Right atrium auricular region (tissue), 2 donors: ENCODE measurements at places on chromosomes 11 and 22. TPM values are rescaled to one million over a fixed set of nuclear protein-coding genes. Genes with fewer than 3 reads are reported as not detected.

DNA sequence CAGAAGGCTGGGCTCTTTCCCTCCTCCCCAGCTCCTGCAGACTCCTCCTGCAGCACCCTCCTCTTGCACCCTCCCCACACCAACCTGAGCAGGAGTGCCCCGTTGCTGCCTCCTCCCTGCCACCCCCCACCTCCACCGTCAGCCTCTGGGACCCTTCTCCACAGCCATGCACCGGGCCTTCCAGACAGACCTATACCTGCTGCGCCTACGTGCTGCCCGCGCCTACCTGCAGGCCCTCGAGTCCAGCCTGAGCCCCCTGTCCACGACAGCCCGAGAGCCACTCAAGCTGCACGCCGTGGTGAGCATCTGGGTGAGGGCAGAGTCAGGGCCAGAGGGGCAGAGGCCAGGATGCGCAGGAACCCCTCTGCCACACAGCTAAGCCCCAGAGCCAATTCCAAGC is 16.2 kb downstream of the ZDHHC24 start:
- DNase-seq: no peak

Gene C22orf31
- not detected for total RNA-seq

Gene BAIAP2L2
- total RNA-seq: 0.63 TPM

Gene TIGD3
- total RNA-seq: 0.22 TPM

Gene POLD3
- total RNA-seq: 7.0 TPM

Gene VSIG10L2
- total RNA-seq: not detected

- DNase-seq: no peak
Measured at GRCh38 chr22:17883356-17883755, 109.1 kb upstream of the BID start.

Gene SCUBE2
- 0.63 TPM for total RNA-seq

DNA sequence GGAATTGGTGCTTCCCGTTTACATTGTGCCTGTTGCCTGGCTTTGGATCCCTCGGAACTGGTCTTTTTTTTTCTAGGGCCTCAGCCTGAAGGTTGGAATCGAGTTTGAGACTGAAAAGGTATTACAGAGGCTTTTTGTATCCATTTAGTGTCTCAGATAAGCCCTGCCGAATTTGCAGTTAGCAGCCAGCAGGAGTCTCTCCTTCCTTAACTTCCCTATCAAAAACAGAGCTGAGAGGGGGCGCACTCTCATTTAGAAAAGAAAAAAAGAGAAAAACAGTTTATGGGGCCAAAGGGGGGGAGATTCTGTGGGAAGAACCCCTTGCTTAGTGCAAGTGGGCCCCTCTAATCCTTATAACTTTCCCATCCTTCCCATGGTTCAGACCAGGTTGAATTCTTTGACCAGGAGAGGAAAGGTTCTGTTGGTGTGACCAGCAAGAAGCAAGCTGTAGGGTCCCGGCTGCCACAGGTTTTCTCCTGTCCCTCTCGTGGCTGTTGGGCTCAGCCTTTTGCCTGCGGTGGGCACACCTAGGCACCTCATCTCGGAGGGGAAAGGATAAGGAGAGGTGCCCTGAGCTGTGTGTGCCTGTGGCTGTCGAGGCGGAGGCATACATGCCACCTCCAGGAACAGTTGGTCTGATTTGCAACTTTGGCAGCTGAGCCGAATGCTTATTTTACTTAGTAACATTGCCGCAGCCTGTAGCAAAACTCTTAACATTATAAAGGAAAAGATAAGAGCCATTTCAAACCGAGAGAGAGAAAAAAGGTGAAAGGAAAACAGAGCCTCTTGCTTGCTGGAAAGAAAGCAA is 565.0 kb upstream of the CNTN5 start:
- DNase-seq: no peak

Gene LINC01488
- total RNA-seq: not detected

- DNase-seq: no peak
Measured at GRCh38 chr22:30591191-30591587, 521 bp downstream of the PES1 start.

DNA sequence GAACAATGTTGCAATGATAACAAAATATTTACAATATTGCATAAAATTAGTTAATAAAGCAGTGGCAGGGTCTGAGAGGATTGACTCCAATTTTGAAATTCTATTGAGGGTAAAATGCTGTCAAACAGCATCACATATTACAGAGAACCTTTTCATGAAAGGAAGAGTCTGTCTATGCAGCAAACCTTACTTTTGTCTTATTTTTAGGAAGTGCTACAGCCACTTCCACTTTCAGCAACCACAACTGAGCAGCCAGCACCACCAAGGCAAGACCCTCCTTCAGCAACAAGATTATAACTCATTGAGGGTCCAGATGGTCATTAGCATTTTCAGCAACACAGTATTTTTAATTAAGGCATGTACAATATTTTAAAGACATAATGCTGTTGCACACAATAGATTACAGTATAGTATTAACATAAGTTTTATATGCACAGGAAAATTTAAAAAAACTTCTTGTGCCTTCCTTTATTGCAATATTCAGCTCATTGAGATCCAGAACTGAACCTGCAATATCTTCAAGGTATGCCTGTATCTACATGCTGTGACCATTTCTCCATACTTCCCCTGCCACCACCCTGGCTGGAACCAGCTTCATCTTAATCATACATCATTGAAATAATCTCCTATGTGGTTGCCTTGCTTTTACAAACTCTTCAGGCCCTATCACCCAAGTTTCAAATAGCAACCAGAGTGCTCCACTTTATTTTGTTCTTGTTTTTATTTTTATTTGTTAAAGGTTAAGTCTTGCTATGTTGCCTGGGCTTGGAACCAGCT is 711.2 kb downstream of the KCNA4 start:
- no peak for DNase-seq

- no peak for DNase-seq
Measured at GRCh38 chr11:100203789-100204188, 483.3 kb upstream of the ARHGAP42 start.

DNA sequence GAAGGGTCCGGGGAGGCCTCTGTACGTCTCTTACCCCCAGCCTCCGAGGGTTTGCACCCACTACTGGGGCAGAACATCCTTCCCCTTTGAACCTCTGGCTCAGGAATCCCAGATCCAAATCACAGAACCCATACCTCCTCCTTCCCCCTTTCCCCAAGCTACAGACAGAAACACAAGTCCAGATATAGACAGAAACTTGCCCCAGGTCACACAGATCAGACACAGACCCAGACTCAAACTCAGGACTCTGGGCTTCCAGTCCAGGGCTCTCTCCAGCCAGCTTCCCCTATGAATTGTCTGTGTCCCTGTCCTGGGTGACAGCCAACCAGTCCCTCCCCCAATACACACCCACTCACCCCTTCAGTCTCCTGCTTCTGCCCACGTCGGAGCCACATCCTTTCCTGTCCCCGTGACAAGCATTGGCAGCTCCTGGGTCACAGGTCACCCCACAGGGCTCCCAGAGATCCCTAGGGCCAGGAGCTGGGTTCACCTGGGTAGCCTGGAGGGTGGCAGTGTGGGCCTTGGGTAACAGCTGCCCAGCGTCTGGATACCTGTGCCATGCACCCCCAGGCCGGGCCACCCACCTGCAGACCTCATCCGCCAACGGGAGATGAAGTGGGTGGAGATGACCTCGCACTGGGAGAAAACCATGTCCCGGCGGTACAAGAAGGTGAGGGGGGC is 772 bp downstream of the TBC1D10C start:
- no peak for DNase-seq

DNA sequence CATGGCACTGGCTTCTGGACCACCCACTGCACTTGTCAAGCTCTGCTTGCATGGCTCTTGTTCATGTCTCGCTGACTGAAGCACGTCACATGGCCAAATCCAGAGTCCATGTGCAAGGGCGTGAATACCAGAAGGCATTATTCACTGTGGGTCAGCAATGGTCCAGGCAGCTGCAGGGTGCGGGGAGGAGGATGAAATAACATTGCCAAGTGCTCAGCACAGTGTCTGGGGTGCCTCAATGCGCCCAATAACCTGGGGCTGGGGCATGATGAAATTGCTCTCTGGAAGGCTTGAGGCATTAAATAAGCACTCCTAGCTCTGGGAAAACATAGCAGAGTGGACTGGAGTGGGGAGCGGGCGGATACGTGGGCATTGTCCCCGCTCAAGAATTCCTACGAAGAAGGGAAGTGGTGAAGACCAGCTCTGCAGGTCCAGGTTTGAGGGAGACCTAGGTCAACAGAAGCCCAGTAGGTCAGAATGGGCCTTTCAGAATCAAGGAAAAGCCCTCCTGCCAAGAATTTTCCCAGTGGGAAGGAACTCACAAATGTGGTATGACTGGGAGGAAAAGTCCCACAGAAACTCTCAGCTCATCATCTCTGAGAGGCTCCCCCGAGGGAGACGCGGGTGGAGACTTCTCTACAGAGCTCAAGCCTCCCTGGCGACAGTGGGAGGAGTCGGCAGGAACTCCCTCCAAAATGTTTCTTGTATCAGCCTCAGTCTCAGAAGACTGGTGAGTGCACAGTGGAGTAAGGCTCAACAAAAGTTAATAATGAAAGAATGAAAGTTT is 15.3 kb upstream of the ACCSL start:
- peak; percentile 87 for DNase-seq

DNA sequence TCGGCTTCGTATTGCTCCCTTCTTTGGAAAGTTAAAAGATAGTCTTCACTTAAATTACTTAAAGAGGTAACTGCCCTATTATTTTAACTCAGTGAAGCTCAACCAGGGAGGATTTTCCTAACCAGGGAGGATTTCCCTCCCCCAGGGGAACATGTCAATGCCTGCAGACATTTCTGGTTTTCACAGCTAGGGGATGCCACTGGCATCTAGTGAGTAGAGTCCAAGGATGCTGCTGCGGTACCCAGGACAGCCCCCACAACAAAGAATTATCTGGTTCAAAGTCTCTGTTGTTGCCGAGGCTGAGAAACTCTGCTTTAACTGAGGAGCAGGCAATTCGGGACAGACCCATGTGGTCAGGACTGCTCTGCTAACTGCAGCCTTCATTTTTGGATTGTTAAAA is 82.2 kb downstream of the DEPDC5 start:
- DNase-seq: no peak

GRCh38 chr11:20608934-20609333 is 9.5 kb downstream of the SLC6A5 start:
- DNase-seq: no peak

DNA sequence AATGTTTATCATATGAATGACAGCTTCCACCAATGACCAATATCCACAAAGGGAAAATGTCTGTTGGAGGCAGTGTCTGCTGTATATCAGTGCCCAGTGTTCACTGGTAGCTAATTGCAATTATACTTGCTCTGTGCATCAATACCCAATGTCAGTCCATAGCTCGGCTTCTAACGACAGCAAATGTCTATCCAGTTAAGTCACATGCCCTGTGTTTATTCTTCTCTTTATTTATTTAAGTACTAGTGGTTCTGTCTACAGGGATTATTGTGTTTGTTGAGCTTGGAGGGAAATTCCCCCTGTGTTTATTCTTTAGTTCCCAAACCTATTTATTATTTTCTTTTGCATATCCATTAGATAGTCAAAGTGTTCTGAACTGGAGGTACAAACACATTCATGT is 18.6 kb downstream of the TSKU start:
- DNase-seq: no peak
